ENCODE measurements at places on chromosomes 4 and X.

GRCh38 chr4:126385954-126386353, 1071.2 kb downstream of the FAT4 start:
- DNase-seq: no peak

DNA sequence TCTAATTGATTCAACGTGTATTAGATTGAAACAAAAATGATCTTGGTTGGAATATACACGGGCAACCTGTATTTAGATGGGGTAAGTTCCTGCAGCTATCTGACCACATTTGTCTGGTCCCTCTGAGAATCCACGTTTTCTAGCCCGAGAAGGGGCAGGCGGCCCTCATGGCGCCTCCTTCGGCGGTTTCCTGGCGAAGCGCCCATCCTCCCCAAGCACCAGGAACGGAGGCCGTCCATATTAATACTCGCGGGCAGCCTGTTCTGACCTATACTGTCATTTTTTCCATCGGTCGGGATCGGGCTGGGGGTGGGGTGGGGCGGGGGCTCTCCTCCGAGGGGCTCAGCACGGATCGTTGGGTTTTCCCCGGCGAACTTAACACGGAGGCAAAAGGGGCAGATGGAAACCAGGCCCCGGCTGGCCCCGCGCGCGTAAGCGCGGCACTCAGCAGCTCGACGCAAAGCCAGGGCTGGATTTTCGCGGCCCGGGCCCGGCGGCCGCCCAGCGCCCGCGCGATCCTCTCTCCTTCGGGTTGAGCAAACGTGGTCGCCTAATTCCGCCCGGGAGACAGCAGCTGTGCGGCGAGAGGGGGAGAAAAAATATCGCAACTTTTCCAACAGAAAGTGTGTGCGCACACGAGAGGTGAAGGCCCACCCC, 77.2 kb upstream of the BCOR start:
- DNase-seq: peak; percentile 75

DNA sequence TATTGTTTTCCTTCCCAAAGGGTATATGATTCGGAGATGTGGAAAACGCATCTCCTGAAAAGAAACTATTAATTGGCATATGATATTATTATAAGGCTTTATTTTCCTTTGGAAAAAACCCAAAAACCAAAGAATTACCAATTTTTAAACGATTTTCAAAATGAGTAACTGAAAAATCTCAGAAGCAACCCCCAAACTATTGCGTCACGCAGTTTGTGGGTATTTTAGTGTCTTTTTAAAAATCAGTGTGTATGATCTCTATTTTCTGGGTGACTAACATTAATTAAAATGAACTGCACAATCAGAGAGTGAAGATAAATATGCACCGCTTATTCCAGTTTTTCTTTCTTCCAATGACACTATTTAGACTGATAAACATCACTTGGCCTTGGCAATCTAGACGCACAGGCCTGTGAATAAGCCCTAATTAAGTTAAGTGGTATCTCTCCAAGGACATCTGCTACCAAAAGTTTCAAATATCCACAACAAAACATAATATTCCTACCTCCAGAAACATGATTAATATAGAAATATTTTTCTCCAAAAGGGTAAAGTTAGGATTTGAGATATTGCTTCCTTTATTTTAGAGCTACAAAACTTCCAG, 511.5 kb upstream of the FAM241A start:
- no peak for DNase-seq

DNA sequence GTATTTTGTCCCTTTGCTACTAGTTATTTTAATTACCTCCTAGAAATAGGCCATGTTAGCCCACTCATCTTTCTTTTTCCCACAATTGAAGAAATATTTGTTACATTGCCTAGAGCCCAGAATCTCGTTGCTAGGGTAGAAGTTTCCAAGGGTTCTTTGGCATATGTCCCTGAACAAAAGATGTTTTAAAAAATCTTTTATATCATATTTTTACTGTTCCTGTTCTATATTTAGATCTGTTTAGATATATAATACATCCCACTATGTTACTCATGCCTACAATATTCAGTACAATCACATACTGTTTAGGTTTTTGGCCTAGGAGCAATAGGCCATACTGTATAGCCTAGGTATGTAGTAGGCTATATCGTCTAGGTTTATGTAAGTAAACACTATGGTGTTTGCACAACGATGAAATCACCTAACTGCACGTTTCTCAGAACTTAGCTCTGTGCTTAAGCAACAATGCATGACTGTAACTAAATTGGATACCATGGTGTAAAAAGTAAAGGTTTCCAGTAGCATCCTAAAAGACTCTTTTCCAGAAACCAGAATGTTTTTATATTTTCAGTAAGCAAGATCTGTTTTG, 236.0 kb upstream of the SLIT2 start:
- DNase-seq: no peak

GRCh38 chr4:162011089-162011488, 152.7 kb downstream of the FSTL5 start:
- DNase-seq: no peak

GRCh38 chrX:155778844-155779553, 102.1 kb upstream of the VAMP7 start:
- DNase-seq: no peak

DNA sequence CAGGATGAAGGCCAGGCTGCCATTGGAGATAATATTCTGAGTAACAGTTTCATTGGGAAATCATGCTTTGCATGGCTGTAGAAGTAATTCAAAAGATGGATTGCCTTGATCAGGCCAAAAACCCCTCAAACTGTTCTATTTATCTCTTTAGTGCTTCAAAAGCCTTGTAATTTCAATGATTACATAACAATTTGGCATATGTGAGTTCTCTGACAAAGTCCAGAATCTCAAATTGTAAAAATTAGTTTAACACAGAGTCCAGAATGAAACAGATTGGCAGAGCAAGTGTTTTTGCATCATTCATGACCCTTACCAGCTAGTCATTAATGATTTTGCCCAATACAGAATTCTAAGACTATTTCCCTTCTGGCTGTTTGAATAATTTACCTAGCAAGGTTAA, 347.3 kb downstream of the SPRY1 start:
- DNase-seq: no peak

GRCh38 chrX:72100824-72101351, 30.8 kb downstream of the RTL5 start:
- DNase-seq: no peak

- DNase-seq: no peak
These were observed 8.2 kb upstream of the IQCM start for GRCh38 chr4:149823769-149824221.

DNA sequence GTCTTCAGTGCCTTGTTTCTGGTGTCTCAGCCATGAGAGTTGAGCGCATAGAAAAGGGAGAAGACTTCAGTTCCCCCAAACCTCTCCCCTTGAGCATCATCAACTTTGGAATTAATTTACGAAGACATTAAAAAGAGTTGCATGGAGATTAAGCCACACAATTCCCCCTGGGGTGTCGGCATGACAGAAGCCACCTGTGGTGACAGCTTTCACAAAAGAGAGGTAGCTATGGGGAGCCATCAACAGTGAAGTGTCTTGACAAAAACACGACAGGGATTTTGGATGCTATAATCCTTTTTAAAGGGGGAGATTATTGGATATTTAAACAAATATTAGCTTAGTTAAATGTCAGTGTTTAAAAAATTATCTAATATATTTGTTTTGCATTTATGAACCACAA, 307.6 kb downstream of the LDB2 start:
- DNase-seq: no peak

DNA sequence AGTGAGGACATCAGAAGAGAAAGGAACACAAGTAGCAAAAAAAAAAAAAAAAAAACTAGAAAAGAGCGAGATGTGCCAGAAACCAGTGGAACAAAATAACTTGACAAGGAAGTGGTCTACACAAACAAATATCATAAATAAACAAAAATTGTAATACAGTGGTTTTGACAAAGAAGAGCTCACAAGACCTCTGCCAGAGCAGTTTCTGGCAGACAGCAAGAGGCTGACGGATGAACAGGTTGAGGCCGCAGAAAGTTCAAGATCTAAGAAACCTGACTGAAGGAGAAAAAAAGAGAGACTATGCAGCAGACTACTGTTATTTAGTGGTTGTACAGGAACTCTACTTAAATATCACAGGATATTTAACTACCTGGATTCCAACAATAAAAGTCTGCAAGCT, 66.2 kb downstream of the MAB21L2 start:
- no peak for DNase-seq

DNA sequence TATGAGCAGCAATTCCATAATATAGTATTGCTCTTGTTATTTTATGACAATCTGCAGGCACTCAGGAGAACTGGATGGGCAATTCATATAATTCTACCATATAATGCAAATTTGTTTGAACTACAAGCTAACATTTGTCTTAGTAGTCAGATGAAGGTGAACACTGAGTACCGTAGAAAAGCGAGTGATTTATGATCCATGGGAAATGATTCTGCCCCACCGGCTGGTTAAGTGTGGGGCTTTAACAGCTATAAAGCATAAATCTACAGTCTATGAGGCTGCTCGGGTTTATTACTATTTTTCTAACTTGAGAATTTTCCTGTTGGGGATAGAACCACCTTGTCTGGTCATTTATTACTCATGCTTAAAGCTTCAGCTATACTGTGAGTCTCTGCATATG, 275.5 kb downstream of the PCDH10 start:
- no peak for DNase-seq

DNA sequence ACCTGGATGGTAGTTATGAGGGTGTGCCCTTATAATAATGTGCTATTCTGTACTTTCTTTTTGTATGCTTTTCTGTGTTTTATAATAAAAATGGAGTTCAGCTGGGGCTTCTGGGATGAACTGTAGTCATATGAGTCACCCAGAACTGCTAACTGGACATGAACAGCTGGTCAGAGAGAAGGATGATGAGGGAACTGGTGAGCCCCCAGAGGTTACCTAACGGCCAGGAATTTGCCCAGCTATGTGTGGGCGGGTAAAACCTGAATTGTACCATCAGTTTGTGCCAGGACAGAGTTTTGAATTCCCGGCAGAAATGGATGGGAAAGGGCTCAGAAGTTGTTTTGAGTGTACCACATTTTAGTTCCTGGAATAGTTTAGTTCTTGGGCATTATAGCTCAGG, 138.0 kb upstream of the USP9X start:
- no peak for DNase-seq

DNA sequence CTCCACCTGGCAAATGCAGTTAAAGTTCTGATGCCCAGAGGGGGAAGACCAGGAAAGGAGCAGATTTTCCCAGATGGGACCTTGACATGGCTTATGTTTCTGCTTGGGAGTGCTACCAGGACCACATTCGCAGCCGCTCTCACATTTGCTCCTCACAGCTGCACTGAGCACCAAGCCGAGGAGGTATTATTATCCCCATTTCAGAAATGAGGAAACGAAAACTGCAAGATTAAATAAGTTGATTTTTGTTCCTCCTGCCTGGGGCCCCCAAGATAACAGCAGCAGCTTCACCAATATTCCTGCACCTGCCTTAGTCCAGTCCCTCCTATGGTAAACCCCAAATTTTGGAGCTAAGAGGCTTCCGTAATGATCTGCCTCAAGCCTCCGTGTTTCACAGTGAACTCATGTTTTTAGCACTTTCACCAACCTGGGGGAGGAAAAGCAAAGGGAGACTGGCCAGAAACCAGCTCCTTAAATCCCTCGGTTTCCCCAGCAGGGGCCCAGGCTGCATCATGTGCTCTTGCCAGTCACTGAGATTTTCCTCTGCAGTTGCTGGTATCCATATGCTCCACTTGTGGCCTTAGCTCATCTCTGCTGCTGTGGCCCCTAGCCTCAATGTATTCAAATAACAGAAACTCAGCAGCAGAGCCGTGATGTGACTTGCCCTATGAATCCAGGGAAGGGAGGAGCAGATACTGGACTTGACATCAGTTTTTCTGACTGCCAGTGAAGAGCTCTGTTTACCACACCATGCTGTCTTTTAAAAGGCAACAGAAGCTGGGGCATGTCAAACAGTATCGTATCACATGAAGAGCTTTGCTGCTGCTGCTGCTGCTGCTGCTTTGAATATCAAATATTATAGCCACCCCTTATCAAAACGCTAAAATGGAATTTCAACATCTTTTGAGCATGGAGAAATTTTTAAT, 95.5 kb upstream of the KLHL13 start:
- no peak for DNase-seq

GRCh38 chr4:153787061-153787560, 1.8 kb downstream of the SFRP2 start:
- no peak for DNase-seq

DNA sequence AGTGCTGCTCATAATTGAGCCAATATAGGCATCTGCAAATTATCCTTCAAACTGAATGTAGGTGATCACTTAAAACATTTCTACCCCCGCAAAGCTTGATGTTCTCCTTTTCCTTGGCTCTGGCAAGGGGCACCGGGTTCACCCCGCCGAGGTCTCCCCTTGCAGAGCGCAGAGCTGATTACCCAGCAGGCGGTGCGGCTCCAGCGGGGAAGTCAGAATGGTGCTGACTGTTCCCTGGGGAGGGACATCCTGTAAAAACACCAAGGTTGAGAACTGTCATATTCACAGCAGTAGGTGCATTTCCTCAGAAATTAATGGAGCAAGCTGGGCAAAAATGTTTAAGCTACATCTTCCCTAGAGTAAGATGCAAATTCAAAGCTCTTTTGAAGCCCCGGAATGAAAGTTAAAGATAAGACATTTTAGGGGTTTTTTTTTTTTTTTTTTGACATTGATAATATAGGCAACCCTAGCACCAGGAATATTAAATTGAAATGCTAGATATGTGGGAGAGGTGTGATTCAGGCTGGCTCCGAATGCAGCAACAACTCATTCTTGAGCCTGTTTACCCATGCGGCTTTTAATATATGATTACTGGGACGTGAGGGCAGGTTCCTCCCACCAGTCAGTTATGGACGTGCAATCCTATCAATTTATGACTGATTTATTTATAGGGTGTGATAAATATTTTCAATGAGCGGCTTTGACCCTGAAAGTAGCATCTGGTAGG, 767.3 kb upstream of the TENM3 start:
- no peak for DNase-seq

- DNase-seq: no peak
These were observed 76.2 kb downstream of the PRRG1 start for GRCh38 chrX:37425370-37425769.

DNA sequence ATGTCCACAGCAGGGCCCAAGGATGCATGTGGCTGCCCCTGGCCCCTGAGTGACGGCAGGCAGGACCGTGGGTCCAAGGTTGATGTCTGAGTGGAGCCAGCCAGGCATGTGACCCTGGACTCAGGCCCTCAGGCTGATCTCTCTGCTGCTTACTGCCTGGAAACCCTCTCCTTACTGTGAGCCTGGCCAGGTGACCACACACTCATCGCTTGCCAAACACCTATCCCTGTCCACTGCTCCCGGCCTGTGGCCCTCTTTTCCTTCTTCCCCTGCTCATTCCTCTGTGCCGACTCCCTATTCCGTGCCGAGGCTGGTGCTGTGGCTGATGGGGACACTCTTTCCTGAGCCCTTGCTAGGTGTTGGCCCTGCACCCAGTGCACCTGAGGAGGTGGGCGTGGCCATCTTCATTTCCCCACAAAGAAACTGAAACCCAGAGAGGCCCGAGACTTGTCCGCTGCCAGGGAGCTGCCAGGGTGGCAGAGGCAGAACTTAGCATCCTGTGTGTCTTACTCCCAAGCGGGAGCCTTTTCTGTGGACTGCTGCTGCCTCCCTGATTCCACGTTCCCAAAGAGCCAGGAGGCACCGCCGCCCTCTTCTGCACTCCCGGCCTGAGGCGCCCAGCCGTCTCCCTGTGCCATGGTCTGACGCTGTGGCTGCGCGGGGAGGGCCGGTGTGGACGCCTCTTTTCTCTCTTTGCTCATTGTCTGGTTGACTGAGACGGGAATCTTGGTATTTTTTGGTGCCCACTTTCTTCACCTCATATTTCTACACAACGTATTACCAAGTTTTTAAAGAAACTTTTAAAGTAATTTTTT, 11.2 kb upstream of the RNF4 start:
- no peak for DNase-seq

Data from NCI-H510A (cell line).